Stimulated activated naive CD4-positive, alpha-beta T cell treated with Interleukin-2 at 50 U/mL for 16 hours (primary cell): ENCODE measurements at places on chromosomes 4 and X.

- DNase-seq = no peak
Observed at GRCh38 chrX:7926914-7927258, 327 bp downstream of the PNPLA4 start.

DNA sequence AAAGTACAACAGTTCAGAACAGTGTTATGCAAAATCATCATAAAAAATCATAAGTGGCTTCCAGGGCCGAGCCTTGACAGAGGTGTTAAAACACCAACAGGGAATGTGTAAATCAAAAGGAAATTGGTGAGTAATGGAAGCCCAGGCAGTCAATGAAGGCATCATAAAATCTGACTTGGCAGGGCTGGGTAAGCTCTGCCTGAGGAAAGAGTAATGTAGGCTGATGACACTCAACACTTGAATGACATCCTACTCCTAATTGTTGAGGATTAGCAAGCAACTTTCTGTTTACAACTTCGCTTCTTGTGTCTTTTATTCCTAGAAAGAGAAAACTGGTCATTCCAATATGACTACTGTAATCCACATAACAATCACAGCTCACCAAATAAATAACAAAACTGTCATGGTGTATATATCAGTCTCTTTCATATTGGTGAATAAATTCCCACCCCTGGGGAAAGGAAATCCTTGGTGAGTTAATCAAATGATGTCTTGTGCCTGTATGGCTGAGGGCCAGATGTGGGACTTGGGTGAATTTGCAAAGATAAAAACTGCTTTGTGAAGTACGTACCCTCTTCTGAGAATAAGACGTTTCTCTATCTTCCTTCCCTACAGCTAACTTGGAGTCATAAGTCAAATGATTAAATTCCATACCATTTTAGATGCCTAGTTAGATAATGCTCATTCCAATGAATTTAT, 196.8 kb downstream of the DCHS2 start:
- no peak for DNase-seq

GRCh38 chr4:151169223-151169622, 69.8 kb downstream of the RPS3A start:
- no peak for DNase-seq

DNA sequence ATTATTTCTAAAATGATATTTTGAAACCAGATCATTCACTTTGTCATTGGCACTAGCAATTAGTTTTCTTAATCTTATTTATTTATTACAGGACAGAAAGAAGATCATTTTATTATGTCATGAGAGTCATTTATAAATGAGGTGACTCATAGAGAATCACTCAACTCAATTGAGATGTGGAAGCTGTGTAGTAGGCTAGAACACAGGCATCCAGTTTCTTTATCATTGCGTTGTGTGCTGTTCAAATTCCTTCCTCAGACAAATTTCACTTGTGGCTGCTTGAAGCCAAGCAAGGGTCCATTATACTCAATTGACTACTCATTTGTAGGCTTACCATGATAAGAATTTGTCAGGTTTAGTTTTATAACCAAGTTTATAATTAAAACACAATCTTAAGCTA, 87.6 kb downstream of the MRPL1 start:
- no peak for DNase-seq

DNA sequence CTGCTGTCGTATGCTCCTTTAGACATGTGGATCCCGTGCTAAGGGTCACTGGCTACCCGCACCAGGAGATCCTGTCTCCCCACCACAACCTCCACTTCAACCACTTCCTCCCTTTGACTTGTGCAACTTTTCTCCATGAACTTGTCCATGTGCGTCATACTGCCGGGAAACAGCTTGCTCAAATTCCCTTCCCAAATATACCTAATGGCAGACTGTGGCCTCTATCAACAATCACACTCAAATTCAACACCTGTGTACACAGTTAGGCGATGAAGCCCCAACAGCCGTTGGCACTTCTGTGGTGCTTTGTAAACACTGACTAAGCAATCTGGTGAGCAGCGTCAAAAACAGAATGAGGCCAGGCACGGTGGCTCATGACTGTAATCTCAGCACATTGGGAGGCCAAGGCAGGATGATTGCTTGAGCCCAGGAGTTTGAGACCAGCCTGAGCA, 49.5 kb downstream of the CD99L2 start:
- no peak for DNase-seq
